SHP77 (cell line): ENCODE measurements at places on chromosomes 3 and 15.

GRCh38 chr15:38354315-38354929 is 99.5 kb upstream of the FAM98B start:
- peak; percentile 66 for DNase-seq

GRCh38 chr3:150497956-150498355 is 48.3 kb downstream of the SERP1 start:
- no peak for DNase-seq

- DNase-seq, result no peak
Measured at GRCh38 chr3:122824465-122825381, 29.9 kb downstream of the SLC49A4 start.

GRCh38 chr3:72322264-72322976 is 525.8 kb downstream of the SHQ1 start:
- DNase-seq, result no peak

DNA sequence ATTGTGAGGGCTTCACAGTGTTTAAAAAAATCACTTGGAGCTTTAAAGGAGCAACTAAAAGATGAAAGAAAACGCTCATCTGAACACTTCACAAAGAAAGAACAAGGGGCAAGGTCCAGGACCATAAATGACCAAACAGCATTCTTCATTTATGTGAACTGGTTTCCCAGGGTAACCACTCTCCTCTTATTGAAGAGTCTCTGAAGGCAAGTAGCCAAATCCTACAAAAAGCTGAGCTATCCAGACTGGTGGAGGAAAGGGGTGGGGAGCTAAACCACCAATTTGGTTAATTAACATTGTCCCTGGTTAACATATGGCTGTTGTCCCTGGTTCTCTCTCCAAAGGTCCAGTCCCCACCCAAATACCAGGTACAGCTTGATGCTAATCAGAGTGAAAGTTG is 58.1 kb downstream of the OSBPL10 start:
- no peak for DNase-seq

GRCh38 chr3:153414982-153415381 is 253.0 kb downstream of the RAP2B start:
- DNase-seq, result no peak

GRCh38 chr15:28219116-28219515 is 102.9 kb downstream of the HERC2 start:
- DNase-seq, result no peak

GRCh38 chr15:58952751-58953150 is 19.3 kb upstream of the SLTM start:
- DNase-seq, result no peak
